ENCODE measurements at places on chromosomes 5 and 9.

GRCh38 chr9:93254061-93254481 lies 70.1 kb downstream of the WNK2 start:
- no peak for DNase-seq

- DNase-seq = no peak
Observed at GRCh38 chr5:64015824-64016223, 53.6 kb upstream of the HTR1A start.

DNA sequence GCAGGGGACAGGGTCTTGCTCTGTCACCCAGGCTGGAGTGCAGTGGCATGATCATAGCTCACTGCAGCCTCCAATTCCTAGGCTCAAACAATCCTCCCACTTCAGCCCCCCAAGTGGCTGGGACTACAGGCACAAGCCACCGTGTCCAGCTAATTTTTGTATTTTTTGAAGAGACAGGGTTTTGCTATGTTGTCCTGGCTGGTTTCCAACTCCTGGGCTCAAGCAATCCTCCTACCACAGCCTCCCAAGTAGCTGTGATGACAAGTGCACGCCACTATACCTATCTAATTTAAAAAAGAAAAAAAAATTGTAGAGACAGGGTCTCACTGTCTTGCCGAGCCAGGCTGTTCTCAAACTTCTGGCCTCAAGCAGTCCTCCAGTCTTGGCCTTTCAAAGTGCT lies 31.6 kb upstream of the LECT2 start:
- DNase-seq = no peak

- no peak for DNase-seq
Observed at GRCh38 chr5:120073722-120074121, 390.4 kb upstream of the PRR16 start.
